Stomach (tissue), 19 donors: ENCODE measurements at places on chromosomes 2 and 18. TPM values are rescaled to one million over a fixed set of nuclear protein-coding genes. Genes with fewer than 3 reads are reported as not detected.

DNA sequence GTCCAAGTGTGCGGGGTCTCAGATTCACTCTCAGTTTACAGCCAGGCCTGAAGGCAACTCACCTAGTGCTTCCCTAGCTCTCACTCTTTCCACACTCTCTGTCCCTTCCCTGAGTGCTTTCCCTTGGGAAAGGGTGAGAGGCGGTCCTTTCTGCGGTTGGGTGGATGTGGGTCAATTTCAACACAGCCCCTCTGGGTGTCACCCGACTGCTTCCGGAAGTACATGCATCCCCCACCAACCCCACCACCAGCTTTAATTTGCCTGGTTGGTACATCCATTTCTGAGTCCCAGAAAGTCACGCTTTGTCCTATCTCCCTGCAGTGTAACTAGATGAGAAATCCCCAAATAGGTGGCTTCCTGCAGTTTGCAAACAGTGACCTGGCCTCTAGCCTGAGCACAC lies 307.3 kb upstream of the MEIS1 start:
- no peaks in the 10 kb centered on the region for H3K27me3 ChIP-seq
- no peaks in the 10 kb centered on the region for H3K4me1 ChIP-seq
- no peak overlapping the region for H3K4me3 ChIP-seq

DNA sequence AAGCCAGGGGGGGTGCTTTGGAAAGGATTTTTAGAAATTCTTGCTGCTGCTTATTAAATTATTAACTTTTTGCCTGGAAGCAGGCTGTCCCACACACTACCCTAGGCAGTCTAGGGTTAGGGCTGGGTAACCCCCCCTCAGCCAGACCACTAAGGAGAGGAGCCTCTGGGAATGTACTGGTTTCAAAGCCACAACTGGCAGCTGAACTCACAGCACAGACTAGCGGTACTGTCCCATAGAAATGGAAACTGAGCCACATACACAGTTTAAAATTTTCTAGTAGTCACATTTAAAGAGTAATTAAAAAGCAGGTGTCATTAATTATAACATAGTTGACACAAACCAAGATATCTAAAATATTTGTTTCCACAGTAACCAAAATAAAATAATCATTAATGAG lies 50.1 kb downstream of the SPRED2 start:
- DNase-seq: no peak
- peaks cover 68% of the 10 kb centered on the region for H3K4me1 ChIP-seq
- H3K36me3 ChIP-seq: no peaks in the 10 kb centered on the region
- H3K27ac ChIP-seq: peak overlapping the region; percentile 85
- H3K27me3 ChIP-seq: no peaks in the 10 kb centered on the region
- H3K4me3 ChIP-seq: no peak overlapping the region

GRCh38 chr2:167424221-167424620 lies 535.9 kb downstream of the XIRP2 start:
- no peaks in the 10 kb centered on the region for H3K27me3 ChIP-seq
- H3K27ac ChIP-seq: no peak overlapping the region
- H3K4me1 ChIP-seq: no peaks in the 10 kb centered on the region
- no peak for DNase-seq
- H3K4me3 ChIP-seq: no peak overlapping the region
- no peaks in the 10 kb centered on the region for H3K36me3 ChIP-seq

GRCh38 chr2:111624411-111625156 lies 259.4 kb downstream of the ANAPC1 start:
- H3K4me3 ChIP-seq: no peak overlapping the region
- no peaks in the 10 kb centered on the region for H3K4me1 ChIP-seq
- no peaks in the 10 kb centered on the region for H3K27me3 ChIP-seq
- H3K36me3 ChIP-seq: no peaks in the 10 kb centered on the region
- DNase-seq: no peak

GRCh38 chr18:73007195-73007914 lies 139.6 kb upstream of the NETO1 start:
- no peaks in the 10 kb centered on the region for H3K27me3 ChIP-seq
- H3K27ac ChIP-seq: no peak overlapping the region
- H3K36me3 ChIP-seq: no peaks in the 10 kb centered on the region
- no peaks in the 10 kb centered on the region for H3K4me1 ChIP-seq
- DNase-seq: no peak

DNA sequence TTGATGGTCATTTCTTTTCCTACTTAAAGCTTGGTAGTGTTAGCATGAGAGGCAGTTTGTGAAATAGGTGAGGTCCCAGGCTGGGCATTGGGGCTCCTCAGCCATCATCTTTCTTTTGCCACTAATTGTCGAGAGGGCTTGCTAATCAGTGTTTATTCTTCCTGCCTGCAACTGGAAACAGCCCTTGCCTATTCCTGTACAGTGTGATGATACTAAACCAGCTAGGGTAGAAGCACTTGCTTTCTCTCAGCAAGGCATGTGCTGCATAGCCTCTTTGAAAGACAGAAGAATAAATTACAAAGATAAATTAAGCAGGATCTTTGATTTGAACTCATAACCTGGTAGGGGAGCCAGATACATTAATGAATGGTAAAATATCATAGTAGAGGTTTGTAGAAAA lies 16.6 kb upstream of the GPBAR1 start:
- no peak overlapping the region for H3K4me3 ChIP-seq
- peaks cover 33% of the 10 kb centered on the region for H3K4me1 ChIP-seq
- DNase-seq: no peak
- no peak overlapping the region for H3K27ac ChIP-seq
- no peaks in the 10 kb centered on the region for H3K27me3 ChIP-seq
- peaks cover 86% of the 10 kb centered on the region for H3K36me3 ChIP-seq

DNA sequence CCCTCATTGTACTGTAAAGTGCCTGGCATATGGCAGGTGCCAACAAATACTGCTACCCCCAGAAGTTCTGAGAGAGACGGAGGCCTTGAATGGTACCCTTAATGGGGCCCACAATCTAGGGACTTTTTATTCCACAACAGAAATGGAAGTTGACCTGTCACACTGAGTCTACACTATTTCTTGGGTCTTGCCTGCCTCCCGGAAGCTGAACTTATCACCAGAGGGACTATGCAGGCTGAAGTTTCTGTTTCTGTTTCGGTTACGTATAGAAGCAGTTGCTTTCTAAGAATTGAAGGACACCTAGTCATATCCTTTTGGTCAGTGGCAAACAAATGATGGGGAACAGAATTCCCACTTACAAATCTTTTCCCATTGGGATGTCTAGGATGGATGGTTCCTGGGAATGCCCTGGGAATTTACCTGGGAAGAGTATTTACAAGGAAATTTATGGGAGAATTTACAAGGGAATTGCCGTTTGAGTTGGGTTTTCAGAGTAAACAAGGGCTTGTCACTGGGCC lies 74.2 kb downstream of the HS1BP3 start:
- H3K4me3 ChIP-seq: no peak overlapping the region
- peak; percentile 89 for DNase-seq
- H3K36me3 ChIP-seq: no peaks in the 10 kb centered on the region
- H3K27ac ChIP-seq: peak overlapping the region; percentile 57

DNA sequence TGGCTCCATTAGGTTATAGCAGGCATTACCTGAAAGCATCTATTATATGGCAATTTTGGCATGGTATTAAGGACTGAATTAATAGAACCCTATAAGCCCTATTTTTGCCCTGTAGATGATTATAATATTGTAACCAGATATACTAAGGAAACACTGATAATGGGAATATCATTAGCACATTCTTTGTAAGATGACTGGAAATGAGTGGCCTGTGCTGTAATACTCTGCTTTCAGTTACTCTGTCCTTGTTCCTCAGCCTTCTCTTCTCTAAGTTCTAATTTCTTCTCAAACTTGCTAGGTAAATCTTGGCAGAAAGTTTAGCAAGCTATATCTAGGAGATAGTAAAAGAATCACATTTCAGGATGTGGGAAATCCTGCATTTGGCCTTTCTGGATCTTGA lies 74.0 kb upstream of the ITPRID2 start:
- H3K27me3 ChIP-seq: no peaks in the 10 kb centered on the region
- no peak overlapping the region for H3K27ac ChIP-seq
- no peak for DNase-seq
- H3K36me3 ChIP-seq: no peaks in the 10 kb centered on the region

DNA sequence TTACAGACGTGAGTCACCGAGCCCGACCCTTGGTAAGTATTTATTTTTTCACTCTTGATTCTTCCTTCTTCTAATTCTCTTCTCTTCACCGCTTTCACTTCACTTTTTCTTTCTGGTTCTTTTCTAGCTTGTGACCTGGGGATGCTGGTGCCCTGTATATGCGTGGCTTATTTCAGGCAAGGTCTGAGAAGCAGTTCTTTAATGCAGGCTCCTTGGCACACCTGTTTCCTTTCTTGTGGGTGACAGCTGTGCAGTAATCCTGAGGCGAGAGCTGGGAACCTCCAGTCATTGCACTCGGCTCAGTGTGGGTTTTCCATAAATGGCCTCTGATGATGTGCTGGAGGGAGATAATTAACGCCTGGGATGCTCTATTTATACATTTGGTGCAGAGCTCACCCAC lies 193.8 kb downstream of the TSN start:
- H3K27ac ChIP-seq: no peak overlapping the region
- no peaks in the 10 kb centered on the region for H3K4me1 ChIP-seq
- peaks cover 13% of the 10 kb centered on the region for H3K27me3 ChIP-seq
- no peak for DNase-seq
- H3K4me3 ChIP-seq: no peak overlapping the region

- no peaks in the 10 kb centered on the region for H3K27me3 ChIP-seq
- no peak for DNase-seq
- no peak overlapping the region for H3K4me3 ChIP-seq
- H3K36me3 ChIP-seq: no peaks in the 10 kb centered on the region
These were observed 49.9 kb upstream of the DAPL1 start for GRCh38 chr2:158745067-158745865.

DNA sequence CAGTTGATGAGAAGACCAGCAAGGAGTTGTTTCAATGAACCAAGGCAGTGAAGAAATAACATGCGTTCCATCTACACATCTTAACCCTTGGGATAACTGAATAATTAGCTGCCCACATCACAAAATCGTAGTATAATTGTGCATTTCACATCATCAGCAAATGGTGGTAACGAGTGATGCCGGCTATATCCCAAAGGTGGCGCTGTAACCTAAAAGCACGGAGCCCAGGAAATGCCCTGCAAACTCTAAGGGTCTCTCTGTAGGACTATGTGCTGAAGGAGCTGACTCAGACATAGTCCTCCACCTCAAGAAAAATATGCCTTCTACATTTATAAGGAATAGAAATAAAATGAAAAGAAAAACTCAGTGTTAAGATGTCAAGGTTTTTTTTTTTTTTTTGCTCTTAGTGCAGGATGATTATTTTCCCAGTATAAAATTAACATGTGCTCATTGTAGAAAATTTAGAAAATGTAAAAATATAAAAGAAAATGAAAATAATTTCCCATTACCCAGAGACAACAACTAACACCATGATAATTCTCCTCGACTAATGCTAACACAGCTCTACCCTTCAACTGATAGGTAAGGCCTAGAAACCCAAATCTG lies 23.1 kb upstream of the DSG3 start:
- no peaks in the 10 kb centered on the region for H3K27me3 ChIP-seq
- no peaks in the 10 kb centered on the region for H3K4me1 ChIP-seq
- peak; percentile 47 for DNase-seq
- no peak overlapping the region for H3K4me3 ChIP-seq

DNA sequence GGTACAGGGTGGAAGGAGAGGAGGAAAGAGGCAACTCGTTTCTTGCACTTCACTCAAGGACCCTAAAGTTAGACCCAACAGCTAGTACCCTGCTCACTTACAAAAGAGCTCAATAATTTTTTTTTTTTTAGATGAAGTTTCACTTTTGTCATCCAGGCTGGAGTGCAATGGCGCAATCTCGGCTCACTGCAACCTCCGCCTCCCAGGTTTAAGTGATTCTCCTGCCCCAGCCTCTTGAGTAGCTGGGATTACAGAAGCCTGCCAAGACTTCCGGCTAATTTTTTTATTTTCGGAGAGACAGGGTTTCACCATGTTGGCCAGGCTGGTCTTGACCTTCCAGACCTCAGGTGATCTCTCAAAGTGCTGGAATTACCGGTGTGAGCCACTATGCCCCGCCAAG lies 4.1 kb downstream of the ASB3 start:
- no peak overlapping the region for H3K27ac ChIP-seq
- H3K4me3 ChIP-seq: no peak overlapping the region
- no peaks in the 10 kb centered on the region for H3K27me3 ChIP-seq
- peaks cover 12% of the 10 kb centered on the region for H3K4me1 ChIP-seq

DNA sequence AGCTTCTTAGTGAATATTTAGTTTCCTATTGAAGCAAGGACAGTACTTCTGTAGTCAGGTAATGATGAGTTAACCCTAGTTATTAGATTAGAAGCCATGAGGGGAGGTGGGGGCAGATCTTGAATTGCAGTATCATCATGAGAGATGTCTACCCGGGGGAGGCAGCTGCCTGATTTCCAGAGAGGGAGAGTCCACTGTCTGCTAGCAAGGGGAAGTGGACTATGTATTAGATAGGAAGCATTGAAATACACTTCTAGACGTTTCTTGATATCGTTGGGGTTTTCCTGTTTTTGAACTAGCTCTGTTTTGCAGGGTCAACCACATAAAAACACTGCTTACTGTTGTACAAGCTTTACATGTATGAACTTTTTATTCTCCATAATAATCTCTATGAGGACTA lies 38.8 kb downstream of the APLF start:
- no peak for DNase-seq
- H3K36me3 ChIP-seq: no peaks in the 10 kb centered on the region
- no peak overlapping the region for H3K4me3 ChIP-seq

DNA sequence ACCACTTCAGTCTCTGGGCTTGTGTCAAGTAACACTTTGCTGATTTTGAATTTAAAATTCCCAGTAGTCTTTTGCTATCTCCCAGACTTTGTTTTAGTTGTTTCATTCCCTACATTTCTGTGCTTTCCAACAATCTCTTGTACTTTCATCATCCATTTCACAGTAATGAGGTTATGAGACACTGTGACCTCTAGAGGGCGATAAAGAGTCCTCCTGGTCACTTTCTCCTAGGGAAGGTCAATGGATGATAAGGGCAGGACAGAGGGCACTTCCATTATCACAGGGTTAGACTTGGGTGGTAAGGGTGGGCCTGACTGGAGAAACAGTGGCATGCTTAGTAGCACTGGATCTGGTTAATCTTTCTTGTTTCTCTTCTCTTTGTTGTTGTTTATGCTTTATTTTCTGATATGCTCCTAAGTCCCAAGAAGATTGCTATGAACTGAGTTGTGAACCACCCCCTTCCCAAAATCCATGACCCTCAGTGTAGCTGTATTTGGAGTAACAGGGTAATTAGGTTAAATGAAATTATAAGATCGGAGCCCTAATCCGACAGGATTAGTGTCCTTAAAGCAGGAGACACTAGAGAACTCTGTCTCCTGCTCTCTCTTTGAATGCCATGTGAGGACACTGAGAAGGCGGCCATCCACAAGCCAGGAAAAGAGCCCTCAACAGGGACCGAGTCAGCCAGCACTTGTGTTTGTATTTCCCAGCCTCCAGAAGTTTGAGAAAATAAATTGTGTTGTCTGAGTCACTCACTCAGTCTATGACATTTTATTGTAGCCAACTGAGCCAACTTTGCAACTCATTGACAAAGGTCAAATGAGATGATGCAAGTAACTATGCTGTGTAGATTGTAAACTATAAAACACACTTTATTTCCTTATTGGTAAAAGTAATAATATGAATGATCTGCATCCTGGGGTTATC lies 779.2 kb downstream of the CNTNAP5 start:
- H3K27me3 ChIP-seq: no peaks in the 10 kb centered on the region
- no peaks in the 10 kb centered on the region for H3K4me1 ChIP-seq
- H3K27ac ChIP-seq: no peak overlapping the region
- no peaks in the 10 kb centered on the region for H3K36me3 ChIP-seq

The NEUROD1 gene
- 0.92 TPM for total RNA-seq

The PDE11A gene
- total RNA-seq: 0.55 TPM

The ATP6V1B1 gene
- 0.55 TPM for total RNA-seq

The UCN gene
- total RNA-seq: not detected

The DSG1 gene
- not detected for total RNA-seq
